ENCODE measurements at places on chromosomes 2 and 18.

- no peak for DNase-seq
Measured at GRCh38 chr2:65878011-65878340, 445.6 kb upstream of the SPRED2 start.

DNA sequence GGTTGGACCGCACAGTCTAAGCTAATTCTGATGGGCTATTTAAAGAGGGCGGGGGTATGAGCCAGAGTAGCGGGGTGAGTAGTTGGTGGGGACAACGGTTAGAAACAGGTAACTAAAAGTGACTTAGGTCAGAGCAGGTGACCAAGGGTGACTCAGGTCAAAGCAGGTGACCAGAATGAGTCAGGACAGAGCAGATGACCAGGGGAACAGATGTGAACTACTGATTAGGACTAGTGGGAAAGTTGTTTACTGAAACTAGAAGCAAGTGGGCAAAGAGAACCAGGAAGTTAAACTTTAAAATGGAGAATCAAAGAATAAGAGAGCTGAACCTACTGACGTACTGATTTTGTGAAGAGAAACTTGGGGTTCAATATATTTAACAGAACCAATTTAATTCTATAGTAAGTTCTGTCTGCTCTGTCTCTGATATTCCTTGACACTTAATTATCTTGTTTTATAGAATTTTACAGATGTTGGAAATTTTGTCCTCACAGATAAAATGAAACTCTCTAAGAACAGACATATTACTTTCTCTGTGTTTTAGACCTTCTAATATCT, 7.8 kb upstream of the LRRTM1 start:
- no peak for DNase-seq

GRCh38 chr2:158213773-158214172, 112.1 kb downstream of the UPP2 start:
- DNase-seq: no peak

- no peak for DNase-seq
Measured at GRCh38 chr2:8543383-8544170, 138.3 kb upstream of the ID2 start.

DNA sequence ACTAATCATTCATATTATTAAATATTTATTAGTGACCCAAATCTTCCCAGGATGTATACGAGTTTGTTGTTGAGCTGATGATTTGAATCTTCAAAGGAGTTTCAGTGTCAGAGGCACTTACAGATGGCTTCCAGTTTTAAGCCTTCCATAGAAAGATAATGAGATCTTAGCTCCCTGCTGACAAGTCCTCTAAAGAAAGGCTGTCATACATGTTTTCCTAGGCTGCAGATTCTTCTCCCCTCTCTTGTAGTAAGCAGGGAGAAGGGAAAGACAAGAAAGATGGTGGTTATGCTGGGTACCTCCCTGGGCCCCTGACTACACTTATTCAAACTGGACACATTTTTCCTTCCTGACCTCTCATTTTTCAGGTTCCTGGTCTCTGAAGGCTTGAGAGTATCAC, 8.1 kb upstream of the GAREM1 start:
- no peak for DNase-seq

- DNase-seq: no peak
Measured at GRCh38 chr2:29729401-29729800, 192.0 kb downstream of the ALK start.

DNA sequence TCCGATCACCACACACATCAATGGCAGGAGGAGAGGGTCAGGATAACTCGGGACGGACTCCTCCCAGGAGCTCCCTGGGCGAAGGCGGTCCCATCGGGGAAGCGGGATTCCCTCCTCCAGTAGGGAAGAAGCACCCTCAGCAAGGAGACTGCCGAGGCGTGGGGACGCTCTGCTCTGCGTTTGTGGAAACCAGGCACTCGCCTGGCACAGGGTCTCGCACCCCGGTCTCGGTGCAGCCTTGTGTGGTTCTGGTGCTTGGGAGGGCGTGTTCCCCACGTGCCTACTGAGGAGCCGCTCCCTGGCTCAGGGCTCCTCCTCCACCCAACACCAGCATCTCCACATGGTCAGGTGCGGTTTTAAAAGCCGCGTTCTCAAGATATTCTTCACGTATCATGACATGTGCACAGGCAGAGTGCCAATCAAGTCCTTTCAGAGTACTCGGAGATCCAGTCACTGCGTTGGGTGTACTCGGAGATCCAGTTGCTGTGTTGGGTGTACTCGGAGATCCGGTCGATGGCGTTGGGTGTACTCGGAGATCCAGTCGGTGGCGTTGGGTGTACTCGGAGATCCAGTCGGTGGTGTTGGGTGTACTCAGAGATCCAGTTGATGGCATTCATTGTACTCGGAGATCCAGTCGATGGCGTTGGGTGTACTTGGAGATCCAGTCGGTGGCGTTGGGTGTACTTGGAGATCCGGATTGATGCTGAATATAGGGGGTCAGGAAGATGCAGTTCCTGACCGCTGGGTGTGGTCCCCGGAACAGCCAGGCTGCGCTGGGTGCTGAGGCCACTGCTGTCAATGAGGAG, 117.5 kb downstream of the RTP5 start:
- DNase-seq: no peak

GRCh38 chr18:56283316-56283715, 355.1 kb downstream of the TXNL1 start:
- no peak for DNase-seq

DNA sequence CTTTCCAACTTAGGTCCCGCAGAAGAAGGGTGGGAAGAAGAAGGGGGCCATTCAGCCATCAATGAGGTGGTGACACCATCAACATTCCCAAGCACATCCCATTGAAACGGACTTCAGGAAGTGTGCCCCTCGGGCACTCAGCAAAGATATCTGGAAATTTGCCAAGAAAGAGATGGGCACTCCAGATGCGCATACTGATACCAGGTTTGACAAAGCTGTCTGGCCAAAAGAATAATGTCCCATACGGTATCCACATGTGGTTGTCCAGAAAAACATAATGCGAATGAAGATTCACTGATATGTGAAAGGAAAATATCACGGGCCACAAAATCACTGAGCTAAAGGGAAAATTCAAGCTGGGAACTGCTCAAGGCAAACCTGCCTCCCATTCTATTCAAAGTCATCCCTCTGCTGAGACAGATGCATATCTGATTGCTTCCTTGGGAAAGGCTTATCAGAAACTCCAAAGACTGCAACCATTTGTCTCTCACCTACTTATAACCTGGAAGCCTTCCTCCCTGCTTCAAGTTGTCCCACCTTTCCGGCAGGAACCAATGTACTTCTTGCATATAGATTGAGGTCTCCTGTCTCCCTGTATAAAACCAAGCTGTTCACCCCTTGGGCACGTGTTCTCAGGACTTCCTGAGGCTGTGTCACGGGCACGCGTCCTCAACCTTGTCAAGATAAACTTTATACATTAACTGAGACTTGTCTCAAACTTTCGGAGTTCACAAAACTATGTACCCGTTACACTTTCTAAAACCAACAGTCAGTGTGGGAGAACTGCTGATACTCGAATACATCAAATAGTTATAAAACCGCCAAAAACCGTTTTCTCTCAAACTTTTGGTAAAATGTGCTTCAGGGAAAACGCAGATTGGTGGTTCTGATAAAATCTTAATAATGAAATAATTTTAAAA, 1.3 kb upstream of the PDK1 start:
- DNase-seq: no peak

GRCh38 chr2:12737738-12738485, 21.2 kb downstream of the TRIB2 start:
- DNase-seq: no peak

GRCh38 chr2:17171446-17172049, 346.7 kb downstream of the RAD51AP2 start:
- DNase-seq: no peak

GRCh38 chr2:11482473-11483035, 16.6 kb upstream of the E2F6 start:
- DNase-seq: no peak

DNA sequence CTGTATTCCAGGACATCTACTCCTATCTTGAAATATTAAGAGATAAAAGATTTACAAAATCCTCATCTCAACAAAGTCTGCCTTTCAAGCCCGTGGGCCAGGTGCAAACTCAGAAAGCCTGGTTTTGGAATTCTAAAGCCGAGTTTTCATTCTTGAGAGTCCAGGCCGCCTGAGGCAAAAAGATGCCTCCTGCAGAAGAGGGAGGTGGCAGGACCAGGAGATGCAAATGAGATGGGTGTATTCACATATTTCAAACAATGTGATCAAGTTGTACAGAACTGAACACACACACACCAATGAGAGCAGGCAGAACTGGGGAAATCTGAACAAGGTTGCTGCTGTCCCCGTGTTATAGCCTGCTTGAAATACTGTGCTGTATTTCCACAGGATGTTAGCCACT, 7.7 kb upstream of the HS6ST1 start:
- DNase-seq: no peak

GRCh38 chr2:157261199-157261782, 3.8 kb downstream of the GALNT5 start:
- no peak for DNase-seq

DNA sequence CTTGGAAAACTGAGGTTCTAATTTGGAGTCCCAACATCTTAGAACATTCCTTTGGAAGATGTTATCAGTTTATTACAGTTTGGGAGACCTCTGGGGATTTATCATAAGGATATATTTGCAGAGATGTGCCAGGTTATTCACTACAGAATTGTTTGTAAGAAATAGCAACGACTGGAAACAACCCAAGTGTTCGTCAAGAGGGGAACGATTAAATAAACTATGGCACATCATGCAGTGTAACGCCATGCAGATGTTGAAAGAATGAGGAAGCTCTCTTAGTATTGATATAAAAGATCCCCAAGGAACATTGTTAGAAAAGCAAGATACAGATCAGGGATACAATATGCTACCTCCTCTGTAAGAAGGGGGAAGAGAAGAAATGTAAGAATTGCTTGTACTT, 210.6 kb downstream of the TMEM247 start:
- DNase-seq: no peak

GRCh38 chr2:165348441-165348840, 109.2 kb downstream of the SCN2A start:
- DNase-seq: no peak

DNA sequence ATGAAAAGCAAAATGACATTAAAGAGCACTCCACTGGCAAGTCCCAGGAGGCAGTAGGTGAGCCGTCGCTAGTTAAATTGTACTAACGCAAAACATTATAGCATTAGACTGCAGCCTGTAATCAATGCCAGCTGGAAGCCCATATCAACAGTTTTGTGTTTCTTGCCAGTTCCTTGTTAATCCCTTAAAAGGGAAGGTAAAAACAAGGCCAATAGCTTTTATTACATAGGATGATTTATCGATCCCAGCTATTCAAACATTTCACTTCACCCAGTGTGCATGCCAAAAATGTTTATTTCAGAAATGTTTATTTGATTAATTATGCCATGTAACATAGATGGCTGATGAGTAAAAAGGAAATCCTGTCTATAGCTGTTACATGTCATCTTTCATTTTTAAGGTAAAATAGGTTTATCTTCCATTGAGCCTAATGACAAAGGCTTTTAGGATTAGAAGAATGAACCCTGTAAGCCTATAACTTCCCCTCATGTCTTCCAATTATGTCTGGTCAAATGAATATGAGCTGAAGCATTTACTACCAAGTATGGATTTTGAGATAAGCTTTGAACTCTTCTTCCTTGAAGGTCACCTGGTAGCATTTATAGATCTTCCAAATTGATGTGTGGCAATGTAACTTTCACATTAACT, 591.2 kb downstream of the RNF144A start:
- DNase-seq: no peak

- DNase-seq: no peak
Measured at GRCh38 chr18:50687491-50687890, 127.6 kb downstream of the MAPK4 start.

GRCh38 chr18:77617694-77618093, 368.0 kb downstream of the GALR1 start:
- DNase-seq: no peak

- DNase-seq: no peak
Measured at GRCh38 chr2:132424526-132425121, 8.0 kb downstream of the GPR39 start.

DNA sequence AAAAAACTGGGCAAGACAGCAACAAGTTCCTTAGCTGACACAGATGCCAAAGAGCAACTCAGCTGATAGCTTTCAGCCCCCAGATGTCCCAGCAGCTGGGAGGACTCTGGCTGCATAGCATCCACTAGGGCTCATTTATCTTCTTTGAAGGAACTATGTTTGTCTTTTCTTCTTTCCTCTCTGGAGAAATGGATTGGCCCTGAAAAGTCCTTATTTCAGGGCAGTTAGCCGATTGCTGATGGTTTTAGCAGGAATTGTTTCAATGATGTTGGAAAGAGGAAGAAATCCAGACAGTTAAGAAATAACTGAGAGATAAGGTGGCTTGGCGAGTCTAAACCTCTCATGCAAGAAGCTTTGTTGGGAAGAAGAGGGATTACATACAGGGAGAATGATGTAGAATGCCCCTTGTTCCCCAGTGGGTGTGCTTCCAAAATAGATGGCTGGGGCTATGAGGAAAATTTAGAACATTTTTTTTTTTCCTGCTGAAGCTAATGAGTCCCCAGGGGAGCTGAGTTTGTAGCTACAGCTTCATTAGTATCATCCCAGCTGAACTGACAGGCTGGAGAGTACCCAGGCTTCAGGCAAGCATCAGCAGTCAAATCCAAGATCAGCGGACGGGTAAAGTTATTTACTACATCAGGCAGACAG, 33.6 kb upstream of the SERPINE2 start:
- no peak for DNase-seq

DNA sequence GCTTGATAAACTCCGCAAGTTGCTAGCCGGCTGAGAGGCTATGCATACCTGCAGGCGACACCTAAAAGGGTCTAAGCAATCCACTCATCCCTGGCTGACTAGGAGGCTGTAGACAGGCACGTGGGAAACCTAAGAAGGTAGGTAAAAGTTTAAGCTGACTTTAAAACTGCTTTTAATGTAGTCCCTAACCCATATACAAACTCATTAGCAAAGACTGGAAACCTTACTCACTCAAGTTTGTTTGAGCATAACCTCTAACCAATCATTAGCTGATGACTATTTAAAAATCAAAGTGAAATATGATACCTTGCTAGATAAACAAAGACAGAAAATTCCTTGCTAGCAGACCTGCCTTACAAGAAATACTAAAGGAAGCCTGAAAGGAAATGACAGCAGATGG, 106.4 kb downstream of the EXOC6B start:
- DNase-seq: no peak

- DNase-seq: no peak
Measured at GRCh38 chr2:162449471-162449870, 105.5 kb downstream of the GCA start.

- DNase-seq: no peak
Measured at GRCh38 chr2:236352761-236353593, 88.8 kb upstream of the ASB18 start.

DNA sequence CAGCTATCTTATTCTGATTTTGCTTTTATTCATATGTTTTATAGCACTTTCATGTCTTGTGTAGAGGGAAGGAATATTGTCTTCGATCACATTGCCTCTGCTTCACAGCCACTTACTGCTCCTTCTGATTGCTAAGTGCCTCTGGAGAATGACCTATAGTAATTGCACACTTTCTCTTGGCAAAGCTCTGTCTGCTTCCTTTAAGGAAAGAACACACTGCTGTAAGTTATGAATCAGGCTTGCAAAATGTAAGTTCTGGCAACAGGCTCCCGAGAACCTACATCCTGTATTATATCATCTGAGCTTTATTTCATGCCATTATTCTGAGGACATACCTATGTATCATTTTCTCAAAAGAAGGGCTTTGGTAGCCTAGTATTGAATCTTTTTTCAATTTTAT, 170.7 kb downstream of the ZNF804A start:
- DNase-seq: no peak

GRCh38 chr2:145752091-145752806, 1232.3 kb upstream of the ZEB2 start:
- DNase-seq: no peak

All from cortex of kidney (tissue), 1 donor.